Mesothelial cell of epicardium (in vitro differentiated cells): ENCODE measurements at places on chromosomes 1 and 21. TPM values are rescaled to one million over a fixed set of nuclear protein-coding genes. Genes with fewer than 3 reads are reported as not detected.

CNR2 gene
- total RNA-seq: not detected in 3 replicates

RASSF5 gene
- 6.5 to 7.0 TPM (median 6.8 TPM) in 3 replicates for total RNA-seq

EXTL1 gene
- 6.9 to 8.2 TPM (median 7.1 TPM) in 3 replicates for total RNA-seq

TFF2 gene
- total RNA-seq: not detected in 3 replicates

NECTIN4 gene
- total RNA-seq: 29.9 to 31.5 TPM (median 30.6 TPM) in 3 replicates

RIMS3 gene
- total RNA-seq: 12.5 to 13.0 TPM (median 12.9 TPM) in 3 replicates

PLA2G2D gene
- total RNA-seq: not detected in 3 replicates

TSTD1 gene
- total RNA-seq: 53.2 to 60.3 TPM (median 53.7 TPM) in 3 replicates

PGLYRP4 gene
- 0.11 TPM in 1 of 3 replicates, not detected in the others for total RNA-seq

RBM11 gene
- total RNA-seq: 5.4 to 8.1 TPM (median 6.6 TPM) in 3 replicates

MPZ gene
- total RNA-seq: 1.3 to 1.4 TPM (median 1.3 TPM) in 3 replicates

PLA2G2F gene
- not detected in 3 replicates for total RNA-seq

GBP5 gene
- not detected in 3 replicates for total RNA-seq

DNA sequence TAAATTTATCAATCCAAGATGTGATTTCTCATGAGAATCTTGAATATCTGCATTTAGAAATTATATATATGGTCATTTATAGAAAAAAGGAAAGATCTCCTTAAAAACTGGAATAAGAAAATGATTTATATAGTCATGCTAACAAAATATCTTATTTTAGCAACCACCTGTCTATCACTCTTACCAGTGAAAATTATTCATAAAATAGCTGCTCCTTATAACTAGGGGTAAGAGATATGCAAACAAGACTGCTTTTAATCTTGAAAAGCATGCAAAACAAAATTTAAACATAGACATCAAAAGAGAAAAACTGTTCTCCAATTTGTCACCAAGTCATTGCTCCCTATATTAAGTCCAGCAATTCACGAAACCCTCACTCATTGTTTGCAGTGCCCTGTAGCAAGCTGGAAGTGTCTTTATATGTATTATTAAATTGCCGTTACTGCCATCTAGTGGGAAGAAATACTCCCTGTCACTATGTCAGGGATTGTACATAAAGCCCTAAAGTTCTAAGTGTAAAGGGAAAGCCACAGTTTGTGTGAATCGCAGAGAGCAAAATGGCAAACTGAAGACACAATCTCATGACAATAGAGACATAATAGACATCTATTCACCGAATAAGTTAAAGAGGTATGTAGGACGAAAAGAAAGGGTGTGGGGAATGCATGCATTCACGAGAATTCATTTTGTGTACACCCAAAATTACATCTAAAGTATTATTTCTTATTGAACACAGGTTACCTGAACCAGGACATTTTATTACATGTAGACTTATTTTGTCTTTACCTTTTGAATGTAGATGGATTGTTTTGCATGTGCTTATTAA is 600.5 kb downstream of the USP25 start:
- DNase-seq: no peak
- H3K27ac ChIP-seq: peak overlapping the region; percentile 64
- peak overlapping the region; percentile 16 for H3K4me3 ChIP-seq
- peaks cover 37% of the 10 kb centered on the region for H3K4me1 ChIP-seq
- peaks cover 23% of the 10 kb centered on the region for H3K36me3 ChIP-seq

DNA sequence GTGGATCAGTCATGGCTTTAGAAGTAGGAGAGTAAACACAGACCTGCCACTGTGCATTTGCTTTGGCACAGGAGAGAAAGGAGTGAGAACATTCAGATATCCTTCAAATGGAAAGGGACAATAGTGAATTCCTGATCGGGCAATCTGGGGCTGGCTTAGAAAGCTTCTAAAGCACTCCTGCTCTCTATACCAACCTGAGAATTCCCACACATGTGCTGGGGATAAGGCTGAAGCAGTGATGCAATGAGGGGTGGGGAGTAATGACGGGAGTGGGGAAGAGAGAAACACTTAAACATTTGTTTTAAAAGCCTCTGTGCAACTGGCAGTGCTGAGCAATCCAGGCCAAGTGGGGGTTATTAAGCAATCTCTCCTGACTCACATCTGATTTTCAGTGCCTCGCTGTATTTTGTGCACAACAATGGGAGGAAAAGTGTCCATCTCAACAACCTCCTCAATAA is 108.8 kb downstream of the KIAA0319L start:
- peaks cover 9% of the 10 kb centered on the region for H3K4me1 ChIP-seq
- DNase-seq: no peak
- no peak overlapping the region for H3K4me3 ChIP-seq
- no peak overlapping the region for H3K27ac ChIP-seq

GRCh38 chr1:55347041-55347440 is 131.9 kb upstream of the USP24 start:
- H3K4me1 ChIP-seq: no peaks in the 10 kb centered on the region
- H3K36me3 ChIP-seq: no peaks in the 10 kb centered on the region
- no peaks in the 10 kb centered on the region for H3K27me3 ChIP-seq
- no peak for DNase-seq

- H3K27me3 ChIP-seq: no peaks in the 10 kb centered on the region
- no peak overlapping the region for H3K27ac ChIP-seq
- peaks cover 2% of the 10 kb centered on the region for H3K36me3 ChIP-seq
- no peak overlapping the region for H3K4me3 ChIP-seq
These were observed 89.5 kb upstream of the DPH5 start for GRCh38 chr1:101115112-101115511.

- no peaks in the 10 kb centered on the region for H3K27me3 ChIP-seq
- H3K27ac ChIP-seq: peak overlapping the region; percentile 91
- peaks cover 24% of the 10 kb centered on the region for H3K4me1 ChIP-seq
- H3K4me3 ChIP-seq: no peak overlapping the region
- H3K36me3 ChIP-seq: peaks cover 23% of the 10 kb centered on the region
These were observed 21.1 kb downstream of the SSBP3 start for GRCh38 chr1:54384918-54385726.

DNA sequence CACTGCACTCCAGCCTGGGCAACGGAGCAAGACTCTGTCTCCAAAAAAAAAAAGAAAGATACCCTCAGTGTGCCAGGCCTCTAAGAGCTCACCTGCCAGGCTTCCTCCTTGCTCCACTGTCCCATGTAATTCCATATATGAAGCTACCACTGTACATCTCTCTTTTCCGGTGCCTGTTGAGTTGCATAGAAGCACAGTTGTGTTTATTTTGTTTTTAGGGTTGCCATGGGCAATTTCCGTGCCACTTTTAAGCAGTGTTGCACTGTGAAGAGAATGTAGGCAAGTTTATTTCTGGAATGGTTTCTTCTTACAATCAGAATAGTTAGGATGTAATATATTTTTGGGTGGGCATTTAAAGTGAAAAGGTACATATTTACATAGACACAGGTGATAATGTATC is 23.3 kb downstream of the MR1 start:
- no peak for DNase-seq
- H3K36me3 ChIP-seq: no peaks in the 10 kb centered on the region
- H3K27me3 ChIP-seq: no peaks in the 10 kb centered on the region

- H3K4me1 ChIP-seq: no peaks in the 10 kb centered on the region
- H3K36me3 ChIP-seq: no peaks in the 10 kb centered on the region
- H3K27ac ChIP-seq: no peak overlapping the region
These were observed 347.7 kb upstream of the POU3F1 start for GRCh38 chr1:38394303-38394702.

- H3K4me1 ChIP-seq: peaks cover 13% of the 10 kb centered on the region
- H3K27me3 ChIP-seq: peaks cover 93% of the 10 kb centered on the region
- H3K36me3 ChIP-seq: no peaks in the 10 kb centered on the region
- H3K4me3 ChIP-seq: no peak overlapping the region
These were observed 5.2 kb downstream of the SUSD4 start for GRCh38 chr1:223358826-223359225.

GRCh38 chr1:19163261-19163660 is 46.8 kb downstream of the UBR4 start:
- H3K27me3 ChIP-seq: no peaks in the 10 kb centered on the region
- H3K4me1 ChIP-seq: peaks cover 26% of the 10 kb centered on the region
- DNase-seq: no peak
- H3K4me3 ChIP-seq: no peak overlapping the region

GRCh38 chr1:65045022-65045817 is 78.9 kb upstream of the JAK1 start:
- DNase-seq: no peak
- H3K27ac ChIP-seq: no peak overlapping the region
- no peaks in the 10 kb centered on the region for H3K27me3 ChIP-seq
- no peaks in the 10 kb centered on the region for H3K36me3 ChIP-seq
- no peak overlapping the region for H3K4me3 ChIP-seq

- no peak overlapping the region for H3K4me3 ChIP-seq
- H3K27ac ChIP-seq: no peak overlapping the region
- H3K4me1 ChIP-seq: peaks cover 40% of the 10 kb centered on the region
- DNase-seq: no peak
- no peaks in the 10 kb centered on the region for H3K36me3 ChIP-seq
- no peaks in the 10 kb centered on the region for H3K27me3 ChIP-seq
These were observed 27.5 kb upstream of the JUN start for GRCh38 chr1:58811303-58811702.

- DNase-seq: no peak
- no peak overlapping the region for H3K4me3 ChIP-seq
- H3K27ac ChIP-seq: no peak overlapping the region
- H3K27me3 ChIP-seq: peaks cover 4% of the 10 kb centered on the region
These were observed 18.5 kb downstream of the KCNN3 start for GRCh38 chr1:154851392-154852177.

GRCh38 chr21:34771512-34772028 is 102.8 kb downstream of the CLIC6 start:
- no peak overlapping the region for H3K4me3 ChIP-seq
- no peak overlapping the region for H3K27ac ChIP-seq
- peaks cover 14% of the 10 kb centered on the region for H3K4me1 ChIP-seq
- H3K36me3 ChIP-seq: peaks cover 2% of the 10 kb centered on the region
- H3K27me3 ChIP-seq: no peaks in the 10 kb centered on the region
- no peak for DNase-seq
